ENCODE measurements at places on chromosomes 11 and 22.

DNA sequence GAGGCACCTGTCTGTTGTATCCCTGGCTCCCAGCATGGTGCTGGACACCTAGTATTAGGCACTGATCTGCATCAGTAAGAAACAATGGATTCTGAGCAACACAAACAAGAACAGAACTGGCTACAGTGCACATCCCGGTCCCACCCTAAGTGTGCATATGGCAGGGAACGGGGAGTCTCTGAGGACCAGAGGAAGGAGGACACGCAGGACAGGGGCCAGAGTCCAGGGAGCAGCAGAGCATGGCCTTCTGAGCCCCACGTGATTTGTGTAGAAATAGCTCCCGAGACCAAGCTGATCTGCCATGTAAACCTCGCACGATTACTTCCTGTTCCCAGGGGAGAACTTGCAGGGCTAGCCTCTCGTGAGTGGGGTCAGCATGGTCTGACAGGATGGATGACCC lies 12.7 kb upstream of the SNX32 start:
- peak; percentile 95 for DNase-seq

GRCh38 chr22:19517919-19518611 lies 6.1 kb downstream of the CLDN5 start:
- no peak for DNase-seq

- no peak for DNase-seq
Measured at GRCh38 chr22:37771081-37771480, 36.7 kb upstream of the GCAT start.

DNA sequence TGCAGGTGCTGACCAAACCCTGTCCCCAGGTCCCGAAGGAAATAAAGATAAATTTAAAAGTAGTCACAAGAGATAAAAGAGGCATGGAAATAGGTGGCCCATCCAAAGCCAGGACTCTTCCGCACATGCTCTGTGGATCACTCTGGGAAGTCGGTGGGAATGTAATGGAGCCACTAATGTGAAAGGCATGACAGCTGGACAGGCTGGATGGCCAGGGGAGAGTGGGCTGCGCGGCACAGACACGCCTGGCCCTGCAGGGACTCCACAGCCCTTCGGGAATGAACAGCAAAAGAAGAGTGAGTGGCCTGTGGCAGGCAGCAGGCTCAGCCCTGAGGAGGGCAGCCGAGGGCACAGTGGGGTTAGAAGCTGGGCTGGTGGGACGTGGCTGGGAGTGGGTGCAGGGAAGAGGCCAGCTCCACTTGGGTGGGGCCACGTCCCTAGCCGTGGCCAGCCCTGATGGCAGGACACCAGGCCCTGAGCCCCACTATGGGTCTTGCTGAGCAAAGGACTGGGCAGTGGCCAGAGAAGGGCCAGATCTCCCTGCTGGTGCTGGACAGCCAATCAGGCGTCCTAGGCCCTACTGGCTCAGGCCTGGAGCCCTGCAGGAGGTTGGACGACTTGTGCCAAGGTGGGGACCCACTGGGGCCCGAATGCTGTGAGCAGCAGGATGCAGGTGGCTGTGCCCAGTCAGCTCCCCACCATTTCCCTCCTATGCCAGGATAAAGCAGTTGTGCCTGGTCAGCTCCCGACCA lies 31.3 kb upstream of the GNB1L start:
- DNase-seq, result no peak

- no peak for DNase-seq
Measured at GRCh38 chr22:50049299-50050195, 8.6 kb downstream of the TTLL8 start.

DNA sequence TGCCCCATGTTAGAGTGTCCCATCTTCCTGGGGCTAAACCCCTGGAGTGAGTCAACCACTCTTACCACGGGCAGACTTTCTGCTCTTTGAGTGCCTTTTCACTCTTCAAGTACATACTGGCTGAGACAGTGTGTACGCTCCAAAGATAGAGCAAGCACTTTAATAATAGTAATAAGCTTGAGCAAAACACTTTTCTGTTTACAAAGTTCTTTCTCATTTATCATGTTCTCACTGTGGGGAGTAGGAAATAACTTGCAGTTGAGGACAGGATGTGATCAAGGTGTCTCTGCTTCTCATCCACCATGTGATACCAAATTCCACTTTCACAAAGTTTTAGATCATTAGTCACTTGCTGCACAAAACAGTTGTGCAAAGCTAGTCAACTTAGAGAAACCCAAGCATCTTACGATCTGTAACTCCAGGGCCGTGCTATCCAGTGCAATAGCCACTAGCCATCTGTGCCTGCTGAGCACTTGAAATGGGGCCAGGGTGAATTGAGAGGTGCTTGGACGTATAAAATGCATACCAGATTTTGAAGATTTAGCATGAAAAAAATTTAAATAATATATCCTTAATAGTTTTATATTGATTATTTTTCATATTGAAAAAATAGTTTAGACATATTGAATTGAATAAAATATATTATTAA lies 135.3 kb downstream of the KIF18A start:
- peak; percentile 36 for DNase-seq

DNA sequence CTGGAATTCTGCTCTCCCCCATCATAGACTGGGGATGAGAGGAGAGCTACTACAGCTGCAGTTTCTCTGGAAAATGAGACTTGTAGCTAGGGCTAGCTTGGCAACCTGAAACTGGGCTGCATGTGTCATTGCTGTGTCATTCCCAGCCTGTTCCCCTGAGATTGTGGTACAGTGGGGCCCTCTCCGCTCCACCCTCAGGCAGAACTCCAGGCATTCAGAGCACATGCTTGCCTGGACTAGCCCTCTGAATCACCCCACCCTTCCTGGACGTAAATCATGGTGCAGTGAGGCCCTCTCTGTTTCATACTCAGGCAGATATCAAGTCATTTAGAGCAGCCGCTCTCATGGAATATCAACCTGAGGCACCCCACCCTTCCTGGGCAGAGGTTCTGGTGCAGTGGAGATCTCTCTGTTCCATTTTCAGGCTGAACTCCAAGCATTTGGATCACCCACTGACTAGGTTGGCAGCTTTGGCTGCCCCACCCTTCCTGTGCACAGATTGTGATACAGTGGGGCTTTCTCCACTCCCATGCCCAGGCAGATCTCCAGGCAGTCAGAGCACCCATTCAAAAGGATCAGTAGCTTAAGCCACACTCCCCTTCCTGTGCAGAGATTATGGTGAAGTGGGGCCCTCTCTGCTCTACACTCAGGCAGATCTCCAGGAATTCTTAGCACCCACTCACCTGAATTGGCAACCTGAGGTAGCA lies 274.4 kb downstream of the C11orf87 start:
- DNase-seq, result no peak

GRCh38 chr11:4464216-4465159 lies 15.4 kb downstream of the OR52K2 start:
- DNase-seq, result peak; percentile 21

GRCh38 chr11:65617136-65617850 lies 1.7 kb downstream of the PCNX3 start:
- no peak for DNase-seq

- DNase-seq, result no peak
Measured at GRCh38 chr11:127862406-127862805, 725.0 kb downstream of the ETS1 start.

- no peak for DNase-seq
Measured at GRCh38 chr11:57646194-57646798, 3.4 kb downstream of the YPEL4 start.

DNA sequence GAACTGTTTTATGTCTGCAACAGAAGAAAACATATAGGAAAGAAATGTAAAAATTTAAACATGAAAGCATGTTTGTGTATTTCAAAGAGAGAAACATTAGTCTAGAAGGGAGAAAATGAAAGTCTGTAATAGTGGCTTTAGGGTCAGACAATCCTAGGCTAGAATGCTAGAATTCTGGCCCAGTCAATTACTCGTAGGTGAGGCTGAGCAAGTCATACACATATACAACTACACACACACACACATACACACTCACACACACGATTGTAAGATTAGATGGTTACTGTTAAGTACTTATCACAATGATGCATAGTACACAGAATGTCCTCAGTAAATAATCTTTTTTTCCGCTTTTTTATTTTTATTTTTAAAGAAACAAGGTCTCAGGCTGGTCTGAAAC lies 37.7 kb upstream of the PCF11 start:
- DNase-seq, result no peak

GRCh38 chr22:38272373-38273134 lies at the start of gene TMEM184B:
Gene TMEM184B, minus strand, starts transcription at chr22:38273010. Its CDS starts 25,049 bp downstream, at chr22:38247961.
- DNase-seq, result peak; percentile 86

GRCh38 chr11:28343304-28344233 lies 235.4 kb downstream of the METTL15 start:
- no peak for DNase-seq

DNA sequence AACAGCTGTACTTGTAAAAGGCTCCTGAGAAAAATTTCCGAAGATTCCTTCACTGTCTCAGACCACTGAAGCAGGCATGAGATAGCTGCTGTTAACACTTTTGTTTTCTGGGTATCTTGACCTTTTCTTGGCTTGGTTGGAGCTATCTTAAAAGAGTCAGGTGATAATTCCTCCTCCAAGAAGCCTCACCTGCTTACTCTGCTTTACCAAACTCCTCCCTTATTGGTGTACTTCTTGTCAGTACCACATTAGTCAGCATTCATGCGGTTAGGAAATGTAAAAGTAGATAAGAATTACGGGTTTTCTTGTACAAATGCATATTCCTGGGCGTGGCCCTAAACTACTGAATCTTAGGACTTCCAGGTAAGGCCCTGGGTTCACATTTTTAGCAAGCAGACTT lies 489.8 kb upstream of the LARGE1 start:
- DNase-seq, result no peak

- DNase-seq, result peak; percentile 82
Measured at GRCh38 chr22:17131686-17132085, 10.5 kb upstream of the TMEM121B start.

DNA sequence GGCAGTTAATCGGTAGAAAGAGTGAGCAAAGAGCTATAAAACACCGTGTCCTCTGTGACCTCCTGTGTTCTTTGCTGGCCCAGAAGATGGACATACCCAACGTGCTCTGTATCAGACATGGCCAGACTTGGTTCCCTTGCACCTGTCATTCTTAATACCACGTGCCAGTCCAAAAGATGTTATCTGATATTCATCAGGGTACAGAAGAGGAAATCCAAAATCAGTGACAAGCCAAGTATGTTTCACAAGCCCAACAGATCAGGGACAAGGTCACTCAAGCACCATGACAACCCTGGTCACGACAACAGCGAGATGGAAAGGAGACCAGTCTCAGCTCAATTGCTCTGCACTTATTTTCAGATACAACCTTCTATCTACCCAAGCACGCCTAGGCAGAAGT lies 3.4 kb downstream of the LRP4 start:
- no peak for DNase-seq

DNA sequence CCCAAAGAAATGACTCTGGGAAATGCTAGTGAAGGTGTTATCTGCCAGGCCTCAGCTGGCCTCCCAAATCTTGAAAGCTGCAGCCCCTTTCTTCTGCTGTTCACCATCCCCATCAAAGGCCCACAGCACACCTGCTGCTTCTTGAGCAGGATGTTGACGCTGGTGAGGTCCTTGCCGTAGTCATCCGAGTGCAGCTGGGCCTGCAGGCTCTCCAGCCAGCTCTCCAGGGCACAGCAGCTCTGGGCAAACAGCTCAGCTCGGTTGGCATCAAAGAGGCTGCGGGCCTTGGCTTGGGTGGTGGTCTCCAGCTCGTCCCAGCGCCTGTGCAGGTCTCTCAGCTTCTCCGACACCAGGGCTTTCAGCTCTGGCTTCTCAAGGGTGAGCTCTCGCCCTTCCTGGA lies 18.5 kb upstream of the RBM4B start:
- no peak for DNase-seq

GRCh38 chr11:66421492-66422205 lies 814 bp downstream of the NPAS4 start:
- DNase-seq, result peak; percentile 36

- DNase-seq, result peak; percentile 33
Measured at GRCh38 chr22:48489551-48490499, 1337.8 kb downstream of the BRD1 start.

DNA sequence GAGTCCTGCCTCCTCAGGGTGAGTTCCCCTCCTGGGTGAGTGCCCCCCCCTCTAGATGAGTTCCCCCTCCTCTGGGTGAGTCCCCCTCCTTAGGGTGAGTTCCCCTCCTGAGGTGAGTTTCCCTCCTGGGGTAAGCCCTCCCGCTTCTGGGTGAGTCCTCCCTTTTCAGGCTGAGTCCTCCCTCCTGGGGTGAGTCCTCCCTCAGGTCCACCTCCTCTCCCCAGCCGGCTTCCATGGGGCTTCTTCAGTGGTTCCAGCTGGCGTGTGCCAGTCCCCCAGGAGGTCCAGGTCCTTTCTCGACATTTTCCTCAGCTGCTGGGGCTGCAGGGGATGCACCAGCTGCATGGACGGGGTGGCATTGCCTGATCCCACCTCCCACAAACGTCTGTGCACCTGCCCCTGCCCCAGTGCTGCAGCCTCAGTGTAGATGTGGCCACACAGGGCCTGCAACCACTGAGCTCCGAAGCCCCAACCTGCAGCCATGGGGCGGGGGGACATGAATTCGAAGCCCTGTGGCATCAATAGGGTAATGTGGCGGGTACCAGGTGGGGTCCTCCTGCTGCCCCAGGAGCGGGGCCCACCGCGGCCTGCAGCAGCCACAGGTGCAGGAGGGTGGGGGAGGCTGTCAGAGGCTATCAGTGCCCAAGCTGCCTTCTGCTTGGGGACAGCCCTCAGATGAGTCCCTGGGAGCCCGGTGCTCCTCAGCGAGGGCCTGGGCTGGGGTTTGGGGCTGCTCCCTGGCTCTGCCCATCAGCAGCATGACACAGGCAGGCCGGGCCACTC lies 101.3 kb upstream of the FGF3 start:
- no peak for DNase-seq

DNA sequence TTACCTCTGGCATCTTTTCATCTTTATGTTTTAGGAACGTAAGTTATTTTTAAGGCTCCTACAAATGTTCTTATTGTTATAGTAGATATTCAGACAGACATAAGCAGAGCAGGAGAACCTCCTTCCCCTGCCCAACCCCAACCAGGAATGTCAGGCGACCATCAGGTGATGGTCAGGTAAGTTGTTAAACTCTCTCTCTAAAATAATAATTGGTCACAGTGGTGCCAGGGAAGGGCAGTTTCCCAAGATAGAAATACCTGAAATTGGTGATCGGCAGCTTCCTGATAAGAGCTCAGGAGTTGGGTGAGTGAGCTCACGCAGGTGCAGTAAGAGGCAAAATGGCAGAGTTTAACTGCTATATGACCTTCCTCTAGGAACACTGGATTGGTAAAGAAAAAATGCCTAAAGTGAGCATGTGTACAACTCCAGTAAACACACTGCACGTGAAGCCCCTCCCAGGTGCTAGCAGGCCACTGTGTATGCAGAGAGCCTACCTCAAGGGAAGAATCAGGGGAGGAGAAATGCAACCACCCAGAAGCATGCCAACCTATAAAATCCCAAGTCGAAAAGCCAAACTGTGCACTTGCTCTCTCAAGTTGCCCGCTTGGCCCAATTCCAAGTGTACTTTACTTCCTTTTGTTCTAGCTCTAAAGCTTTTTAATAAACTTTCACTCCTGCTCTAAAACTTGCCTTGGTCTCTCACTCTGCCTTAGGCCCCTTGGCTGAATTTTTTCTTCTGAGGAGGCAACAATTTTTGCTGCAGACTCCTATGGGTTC lies 273.9 kb downstream of the SBF2 start:
- DNase-seq, result peak; percentile 49

- DNase-seq, result no peak
Measured at GRCh38 chr11:61340979-61341378, 8.0 kb downstream of the TKFC start.
